ENCODE measurements at places on chromosomes 7 and 10.
A peak's percentile ranks its signal among the peaks of the same experiment; 100 is the strongest.

DNA sequence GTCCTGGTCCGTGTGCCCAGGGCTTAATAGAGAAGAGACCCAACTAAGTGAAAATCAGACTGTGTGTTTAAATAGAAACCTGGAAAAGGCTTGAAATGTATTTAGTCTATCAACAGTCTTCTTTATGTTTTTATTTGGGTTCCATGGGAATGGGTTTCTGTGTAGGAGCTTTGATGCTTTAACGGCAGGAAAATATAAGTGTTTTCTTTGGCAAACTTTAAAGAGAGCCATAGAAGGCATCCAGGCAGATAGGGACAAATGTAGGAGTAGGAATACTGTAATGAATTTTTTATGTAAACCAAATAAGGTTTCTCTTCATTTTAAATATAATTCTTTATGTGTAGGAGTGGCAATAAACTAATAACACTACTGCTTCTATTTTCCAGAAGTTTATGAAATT, 989.0 kb downstream of the GATA3 start:
- DNase-seq = no peak

DNA sequence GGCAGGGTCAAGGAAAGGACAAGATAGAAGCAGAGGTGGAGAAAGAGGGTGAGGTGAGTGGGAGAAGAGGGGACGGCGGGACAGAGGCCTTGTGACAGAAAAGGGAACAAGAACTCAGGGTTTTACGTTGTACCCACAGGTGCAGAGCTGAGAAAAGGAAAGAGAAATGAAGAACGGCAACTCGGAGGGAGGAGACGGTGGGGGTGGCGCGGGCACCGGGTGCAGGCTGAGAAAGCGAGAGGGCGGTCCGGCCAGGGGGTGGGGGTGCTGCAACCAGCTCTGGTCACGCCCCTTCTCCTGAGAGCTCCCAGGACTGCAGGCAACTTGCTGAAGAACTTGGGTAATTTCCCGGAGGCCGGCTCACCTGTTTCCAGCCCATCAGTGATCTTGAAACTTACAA, 65.3 kb downstream of the CARD11 start:
- peak; percentile 71 for DNase-seq

- DNase-seq = no peak
Observed at GRCh38 chr7:85686401-85687181, 499.7 kb upstream of the SEMA3D start.

DNA sequence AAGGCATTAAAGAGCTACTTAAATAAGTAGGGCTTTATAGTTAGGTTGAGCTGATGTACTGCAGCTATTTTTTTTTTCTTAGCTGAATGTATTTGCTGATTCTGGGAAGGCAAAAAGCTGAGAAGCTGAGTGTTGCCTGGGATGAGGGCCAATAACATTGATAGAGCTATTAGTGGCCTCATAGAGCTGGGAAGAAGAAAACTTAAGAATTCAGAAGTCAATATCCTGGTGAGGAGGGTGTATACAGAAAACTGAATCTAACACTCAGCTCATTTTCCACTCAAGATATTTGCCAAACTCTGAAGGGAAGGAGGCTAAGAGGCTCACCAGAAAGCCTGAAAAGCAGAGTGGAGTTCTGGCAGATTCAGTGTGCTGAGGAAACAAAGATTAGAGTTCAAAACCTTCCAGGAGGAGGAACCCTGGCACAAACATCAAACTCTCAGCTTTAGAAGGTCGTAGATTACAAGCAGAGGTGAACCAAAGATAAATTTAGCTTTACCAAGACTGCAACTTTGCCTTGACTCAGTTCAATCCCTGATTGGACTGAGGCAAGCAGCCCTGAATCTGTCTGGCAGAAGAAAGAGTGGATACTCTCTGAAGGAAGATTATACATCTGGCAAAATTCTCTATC, 11.3 kb downstream of the PPP1R3C start:
- no peak for DNase-seq

- DNase-seq = no peak
Observed at GRCh38 chr7:69663911-69664832, 65.9 kb downstream of the AUTS2 start.

DNA sequence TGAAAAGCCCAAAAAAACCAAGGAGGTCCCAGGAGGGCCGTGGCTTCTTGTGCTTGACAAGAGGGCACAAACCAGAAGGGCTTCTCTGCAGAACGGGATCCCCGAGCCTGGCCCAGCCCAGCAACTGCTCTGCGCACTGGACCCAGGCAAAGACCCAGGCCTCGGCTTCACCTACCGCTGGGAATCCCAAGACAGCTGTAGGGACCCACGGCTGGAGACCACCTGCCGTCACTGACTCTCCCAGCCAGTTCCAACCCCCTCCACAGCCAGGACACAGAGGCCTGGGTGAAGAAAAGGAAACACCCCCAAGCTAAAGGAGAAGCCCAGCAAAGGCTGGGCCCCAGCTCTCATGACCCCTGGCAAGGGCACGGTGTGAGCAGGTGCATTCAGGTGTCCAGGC, 24.3 kb downstream of the PDGFA start:
- DNase-seq = no peak
